Activated naive CD8-positive, alpha-beta T cell treated with anti-CD3 and anti-CD28 coated beads for 36 hours (primary cell): ENCODE measurements at places on chromosomes 2 and 18. TPM values are rescaled to one million over a fixed set of nuclear protein-coding genes. Genes with fewer than 3 reads are reported as not detected.

GRCh38 chr2:239927424-239927981 lies 97.6 kb downstream of the NDUFA10 start:
- H3K27me3 ChIP-seq, result peaks cover 18% of the 10 kb centered on the region
- no peak overlapping the region for H3K4me3 ChIP-seq
- H3K27ac ChIP-seq, result peak overlapping the region; percentile 47
- peak; percentile 64 for DNase-seq
- no peaks in the 10 kb centered on the region for H3K36me3 ChIP-seq
- peaks cover 21% of the 10 kb centered on the region for H3K4me1 ChIP-seq

DNA sequence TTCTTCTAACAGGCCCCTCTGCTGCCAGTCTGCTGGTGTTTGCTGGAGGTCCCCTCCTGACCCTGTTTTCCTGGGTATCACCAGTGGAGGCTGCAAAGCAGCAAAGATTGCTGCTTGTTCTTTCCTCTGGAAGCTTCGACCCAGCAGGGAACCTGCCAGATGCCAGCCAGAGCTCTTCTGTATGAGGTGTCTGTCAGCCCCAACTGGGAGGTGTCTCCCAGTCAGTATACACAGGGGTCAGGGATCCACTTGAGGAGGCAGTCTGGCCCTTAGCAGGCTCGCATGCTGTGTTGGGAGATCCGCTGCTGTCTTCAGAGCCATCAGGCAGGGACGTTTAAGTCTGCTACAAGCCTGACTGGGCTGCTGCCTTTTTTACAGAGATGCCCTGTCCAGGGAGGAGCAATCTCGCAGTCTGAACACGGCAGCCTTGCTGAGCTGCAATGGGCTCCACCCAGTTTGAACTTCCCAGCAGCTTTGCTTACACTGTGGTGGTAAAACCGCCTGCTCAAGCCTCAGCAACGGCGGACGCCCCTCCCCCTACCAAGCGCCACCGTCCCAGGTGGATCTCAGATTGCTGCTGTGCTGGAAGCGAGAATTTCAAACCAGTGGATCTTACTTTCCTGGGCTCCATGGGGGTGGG lies 29.9 kb downstream of the CHCHD5 start:
- DNase-seq, result no peak
- H3K27me3 ChIP-seq, result no peaks in the 10 kb centered on the region
- no peak overlapping the region for H3K27ac ChIP-seq
- H3K4me1 ChIP-seq, result no peaks in the 10 kb centered on the region
- no peak overlapping the region for H3K4me3 ChIP-seq

- peaks cover 4% of the 10 kb centered on the region for H3K27me3 ChIP-seq
- H3K36me3 ChIP-seq, result no peaks in the 10 kb centered on the region
- H3K27ac ChIP-seq, result no peak overlapping the region
- H3K4me1 ChIP-seq, result peaks cover 12% of the 10 kb centered on the region
- DNase-seq, result peak; percentile 47
- H3K4me3 ChIP-seq, result no peak overlapping the region
Measured at GRCh38 chr2:213246497-213247281, 37.6 kb upstream of the SPAG16 start.

GRCh38 chr2:219003267-219003634 lies 10.0 kb upstream of the CRYBA2 start:
- no peak overlapping the region for H3K27ac ChIP-seq
- H3K4me1 ChIP-seq, result peaks cover 10% of the 10 kb centered on the region
- H3K27me3 ChIP-seq, result peaks cover 86% of the 10 kb centered on the region
- no peak for DNase-seq

Gene LGALSL
- 4.0 TPM for total RNA-seq
